Activated gamma-delta T cell (primary cell): ENCODE measurements at places on chromosomes 2 and 18.

DNA sequence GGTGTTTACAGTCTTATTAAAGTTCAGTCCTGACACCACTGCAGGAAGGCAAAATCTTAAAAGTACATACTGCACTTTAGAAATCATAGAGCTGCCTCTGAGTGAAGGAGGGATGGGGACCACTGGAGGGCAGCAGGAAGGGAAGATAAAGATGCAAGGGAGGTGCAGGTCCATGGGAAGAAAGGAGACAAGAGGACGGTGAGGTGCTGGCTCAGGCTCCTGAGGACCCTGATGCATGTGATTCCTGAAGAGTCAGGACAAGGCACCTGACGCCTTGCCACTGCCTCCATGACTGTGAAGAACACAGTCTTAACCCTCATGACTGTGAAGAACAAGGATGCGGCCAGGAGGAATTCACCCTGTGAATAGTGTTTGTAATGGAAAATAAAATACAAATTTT, 116.2 kb upstream of the NPAS2 start:
- DNase-seq = no peak

DNA sequence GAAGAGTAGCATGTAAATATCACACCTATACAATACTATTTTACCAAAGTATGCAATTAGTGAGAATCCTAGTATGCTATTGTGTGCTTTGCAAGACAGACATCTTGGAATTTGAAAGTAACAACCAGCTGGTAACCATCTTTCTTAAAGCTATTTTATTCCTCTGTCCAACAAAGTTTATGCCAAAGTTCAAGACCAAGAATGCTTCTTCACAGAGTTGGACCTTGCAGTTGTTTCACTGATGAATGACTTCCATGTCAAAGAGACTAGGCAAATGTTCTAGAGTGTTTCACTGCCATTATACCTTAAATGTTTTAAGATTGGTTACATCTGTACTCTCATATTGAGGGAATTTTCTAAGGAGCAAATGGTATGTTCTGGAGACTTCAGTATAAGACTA, 215.2 kb upstream of the CRIM1 start:
- no peak for DNase-seq

DNA sequence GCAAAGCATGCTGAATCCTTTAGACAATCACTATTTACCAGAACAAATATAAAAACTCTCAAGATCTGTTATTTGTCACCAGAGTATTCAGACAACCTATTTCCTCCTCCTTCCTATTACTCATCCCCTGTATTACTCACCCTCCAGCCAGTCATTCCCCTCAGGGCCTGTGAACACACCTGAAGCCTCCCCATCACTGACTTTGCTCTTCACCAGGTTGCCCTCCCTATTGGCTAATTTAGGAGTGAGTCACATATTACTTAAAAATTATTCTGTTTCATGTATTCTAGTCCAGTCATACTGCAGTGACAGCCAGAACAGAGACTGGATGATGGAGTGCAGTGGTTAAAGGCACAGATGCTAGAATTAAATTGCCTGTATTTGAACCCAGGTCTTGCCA, 3.7 kb upstream of the ATG16L1 start:
- DNase-seq = no peak

DNA sequence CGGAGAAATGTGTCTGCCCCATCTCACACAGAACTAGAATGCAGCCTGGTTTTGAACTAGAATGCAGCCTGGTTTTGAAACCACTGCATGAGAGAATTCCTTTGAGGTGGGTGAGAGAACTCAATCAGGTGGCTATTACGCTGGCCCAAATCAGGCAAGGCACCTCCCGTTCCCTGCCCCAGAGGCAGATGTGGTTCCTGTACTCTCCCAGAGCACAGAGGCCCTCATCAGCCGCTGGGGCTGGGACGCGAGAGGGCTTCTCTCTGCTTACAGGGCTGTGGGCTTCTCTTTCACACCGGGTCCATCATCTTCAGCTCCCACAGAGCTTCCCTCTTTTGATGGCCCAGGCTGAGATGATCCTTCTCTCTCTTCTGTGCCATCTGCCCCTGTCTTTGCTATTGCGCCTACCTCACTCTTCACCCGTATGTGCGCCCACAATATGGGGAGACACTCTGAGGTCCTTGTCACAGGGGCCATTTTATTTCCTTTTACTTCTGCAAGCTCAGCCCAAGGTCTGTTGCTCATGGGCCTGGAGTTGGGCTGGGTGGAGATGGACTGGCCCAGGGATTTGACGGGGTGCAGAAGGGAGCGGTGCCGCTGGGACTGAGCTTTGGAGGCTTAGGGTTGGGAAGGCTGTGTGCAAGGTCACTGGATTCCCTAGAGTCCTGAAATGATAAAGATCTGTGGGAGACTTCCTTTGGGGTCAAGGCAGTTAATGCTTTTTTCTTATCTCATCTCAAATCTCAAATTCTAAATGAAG, 84.4 kb upstream of the HS6ST1 start:
- DNase-seq = no peak

DNA sequence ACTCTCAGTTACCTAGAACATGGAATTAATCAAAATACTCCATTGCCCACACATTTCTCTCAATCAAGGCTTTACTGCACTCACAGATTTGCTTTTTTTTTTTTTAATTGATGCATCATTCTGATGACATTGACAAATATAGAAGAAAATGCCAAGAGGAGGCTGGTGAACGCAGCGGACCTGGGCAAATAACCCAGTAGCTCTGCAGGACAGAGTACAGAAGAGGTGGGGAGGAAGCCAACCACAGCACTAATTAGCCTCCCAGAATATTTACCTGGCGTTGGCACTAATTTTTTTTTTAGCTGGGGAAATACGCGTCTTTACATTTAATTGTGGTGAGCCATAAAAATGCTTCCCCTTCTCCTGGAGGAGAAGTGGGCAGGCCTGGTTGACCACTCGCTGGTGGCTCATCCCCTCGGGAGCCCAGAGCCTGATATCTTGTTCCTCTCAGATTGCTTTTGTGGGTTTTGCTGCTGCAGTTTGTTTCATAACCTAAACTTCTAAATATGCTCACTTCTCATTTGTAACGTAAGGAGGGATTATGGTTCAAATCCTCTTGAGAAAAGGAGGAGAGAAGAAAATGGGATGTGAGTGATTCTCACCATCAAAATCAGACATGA, 165.8 kb upstream of the EPB41L3 start:
- DNase-seq = no peak
